OCI-LY7 (cell line): ENCODE measurements at places on chromosomes 7 and 10. TPM values are rescaled to one million over a fixed set of nuclear protein-coding genes. Genes with fewer than 3 reads are reported as not detected.

DNA sequence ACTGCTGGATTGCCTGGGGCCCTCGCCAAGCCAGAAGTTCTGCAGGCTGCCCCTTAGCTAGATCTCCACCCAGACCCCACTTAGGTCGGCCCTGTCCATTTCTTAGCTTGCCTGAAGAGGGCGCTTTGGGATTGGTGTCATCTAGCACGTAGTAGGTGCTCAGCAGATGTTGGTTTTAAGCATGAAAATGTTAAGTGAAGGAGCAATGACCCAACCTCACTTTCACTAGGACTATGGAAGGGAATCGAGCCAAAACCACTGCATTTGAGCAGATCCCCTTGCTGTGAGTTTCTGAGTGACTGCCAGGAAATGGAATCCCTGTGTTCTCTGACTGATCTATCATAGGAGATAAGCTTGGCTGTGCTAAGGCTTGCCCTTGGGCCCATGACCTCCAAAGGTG lies 131.7 kb upstream of the EEPD1 start:
- peak; percentile 19 for DNase-seq

GRCh38 chr10:64112701-64113355 lies 591.6 kb downstream of the REEP3 start:
- DNase-seq = no peak

- DNase-seq = no peak
Observed at GRCh38 chr10:97685395-97685958, 1.6 kb downstream of the AVPI1 start.

DNA sequence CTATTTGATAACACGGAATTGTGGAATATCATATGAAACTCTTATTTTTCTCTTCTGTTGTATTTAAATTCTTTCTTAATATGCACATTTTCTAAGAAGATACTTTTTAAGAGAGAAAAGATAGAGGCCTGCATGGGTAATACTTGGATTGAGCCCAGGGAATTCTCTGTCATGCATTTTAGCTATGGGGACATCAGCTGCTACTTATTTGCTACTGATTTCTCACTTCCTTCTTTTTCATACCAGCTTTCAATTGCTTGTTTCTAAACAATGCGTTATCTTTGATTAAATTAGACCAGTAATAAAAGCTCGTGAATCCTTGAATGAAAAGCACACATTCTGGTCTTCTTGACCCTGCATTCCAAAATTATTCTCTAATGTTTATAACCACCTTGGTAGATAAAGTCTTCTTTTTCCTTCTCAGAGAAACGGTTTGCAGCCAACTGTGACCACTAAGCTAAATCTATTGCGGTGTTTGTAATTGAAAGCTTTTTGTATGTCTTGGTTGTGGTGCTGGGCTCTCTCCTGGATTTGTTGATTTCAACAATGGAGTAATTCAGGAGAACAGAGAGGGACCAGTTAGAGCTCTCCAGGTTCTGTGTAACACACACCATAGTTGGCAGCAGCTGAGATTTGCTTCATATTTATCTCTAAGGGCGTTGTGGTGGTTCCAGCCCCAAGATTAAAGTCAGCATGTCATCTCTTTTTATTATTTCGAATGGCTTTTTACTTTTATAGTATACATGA lies 139.3 kb downstream of the PPP1R9A start:
- no peak for DNase-seq

DNA sequence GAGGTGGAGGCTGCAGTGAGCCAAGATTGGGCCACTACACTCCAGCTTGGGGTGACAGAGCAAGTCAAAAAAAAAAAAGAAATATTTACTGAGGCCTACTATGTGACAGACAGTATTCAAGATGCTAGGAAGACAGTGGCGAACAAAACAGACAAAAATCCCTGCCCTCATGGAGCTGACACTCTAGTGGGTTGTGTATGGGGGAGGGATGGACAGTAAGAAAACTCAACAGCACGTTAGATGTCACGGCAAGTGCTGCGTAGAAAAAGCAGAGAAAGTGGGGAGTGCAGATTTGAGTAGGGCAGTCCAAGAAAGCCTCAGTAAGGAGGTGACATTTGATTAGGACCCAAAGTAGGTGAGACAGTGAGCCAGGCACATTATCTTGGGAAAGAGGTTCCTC lies 10.1 kb downstream of the CAMK2G start:
- no peak for DNase-seq

- no peak for DNase-seq
Observed at GRCh38 chr10:126455036-126455765, 66.9 kb upstream of the ADAM12 start.

Gene AVL9
- total RNA-seq = 49.5 and 54.9 TPM in 2 replicates

Gene ADGRA1
- not detected in 2 replicates for total RNA-seq

Gene ITGA8
- not detected in 2 replicates for total RNA-seq

DNA sequence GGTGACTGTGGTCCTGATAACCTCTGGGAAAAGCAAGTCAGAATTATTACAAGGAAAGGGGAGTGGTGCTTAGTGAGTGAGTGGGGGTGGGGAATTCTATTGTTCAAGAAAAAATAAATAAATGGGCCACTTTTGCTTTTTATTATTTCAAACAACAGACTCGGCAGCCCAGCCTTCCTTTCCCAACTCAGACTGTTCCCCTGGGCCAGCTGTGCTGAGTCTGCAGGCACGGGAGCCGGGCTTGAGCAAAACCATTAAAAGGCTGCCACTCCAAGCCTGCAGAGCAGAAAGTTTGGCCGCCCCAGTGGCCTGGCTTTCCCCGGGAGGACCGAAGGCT lies 90.0 kb downstream of the PLXNA4 start:
- no peak for DNase-seq

DNA sequence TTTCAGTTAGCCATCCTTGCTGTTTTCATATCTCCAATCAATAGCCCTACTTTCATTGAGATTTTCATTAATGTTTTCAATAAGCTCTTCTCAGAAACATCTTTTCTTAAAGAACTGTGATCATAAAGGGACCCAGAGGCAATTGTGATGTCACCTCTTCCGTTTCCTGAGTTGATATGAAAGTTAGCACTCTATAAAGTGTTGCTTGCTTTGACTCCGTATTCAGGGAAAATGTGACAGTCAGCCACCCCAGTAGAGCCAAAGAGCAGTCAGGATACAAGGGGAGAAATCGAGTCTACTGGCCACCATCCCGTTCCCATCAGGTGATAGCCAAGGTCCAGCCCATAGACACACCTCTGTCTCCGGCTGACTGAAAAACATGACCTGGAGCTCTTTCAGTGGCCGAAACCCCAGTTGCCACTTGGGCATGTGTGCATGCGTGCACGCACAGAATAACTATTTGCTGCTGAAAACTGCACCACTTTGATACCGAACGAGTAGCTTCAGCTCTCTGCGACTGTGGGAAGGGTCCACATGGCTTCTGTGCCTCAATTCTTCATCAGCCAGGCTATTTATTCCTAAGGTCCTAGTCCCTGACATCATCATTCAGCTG lies 291.4 kb downstream of the USP6NL start:
- no peak for DNase-seq

DNA sequence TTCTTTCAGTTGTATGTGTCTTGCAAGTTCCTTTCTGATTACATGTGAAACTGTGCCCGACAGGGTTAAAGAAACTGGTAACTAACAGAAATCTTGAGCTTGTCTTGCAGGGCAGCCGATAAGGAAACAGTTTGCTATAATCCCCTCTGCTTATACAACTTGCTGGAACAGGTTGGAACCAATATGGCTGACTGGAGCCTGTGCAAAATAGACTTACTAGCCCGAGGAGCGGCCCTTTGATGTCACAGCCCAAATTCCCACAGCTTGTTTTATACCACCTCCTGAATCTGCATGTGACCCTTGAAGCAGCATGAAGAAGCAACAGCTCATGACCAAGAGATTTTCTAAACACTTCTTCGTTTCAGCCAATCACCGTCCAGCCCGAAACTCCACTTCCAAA lies 3.3 kb upstream of the YKT6 start:
- no peak for DNase-seq

- DNase-seq = no peak
Observed at GRCh38 chr10:97321032-97321803, 2.1 kb downstream of the FRAT1 start.

GRCh38 chr10:112689327-112690072 lies 242.5 kb downstream of the VTI1A start:
- no peak for DNase-seq

- no peak for DNase-seq
Observed at GRCh38 chr7:94294471-94295131, 100.1 kb upstream of the COL1A2 start.

DNA sequence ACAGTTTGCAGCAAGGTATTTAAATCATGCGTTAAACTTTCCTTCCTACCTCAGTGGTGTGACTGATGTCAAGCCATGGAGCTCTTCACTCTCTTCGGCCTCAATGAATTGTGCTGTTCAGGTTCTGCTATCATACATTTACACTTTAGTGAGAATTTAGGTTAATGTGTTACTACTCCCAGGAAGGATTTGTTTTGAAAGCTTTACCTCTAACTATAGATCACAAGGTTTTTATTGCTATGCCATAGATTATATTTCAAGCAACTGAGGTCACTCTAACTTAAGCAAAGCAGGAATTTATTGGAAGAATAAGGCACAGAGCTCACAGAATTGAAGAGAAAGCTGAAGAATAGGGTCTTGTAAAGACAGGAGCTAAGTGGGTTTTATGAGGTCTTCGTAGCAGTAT lies 11.0 kb upstream of the ADD3 start:
- no peak for DNase-seq

GRCh38 chr10:97323501-97323900 lies 4.4 kb downstream of the FRAT1 start:
- no peak for DNase-seq

- DNase-seq = no peak
Observed at GRCh38 chr10:23060918-23061317, 34.5 kb upstream of the MSRB2 start.

Gene GIMAP4
- total RNA-seq = not detected in 2 replicates

- no peak for DNase-seq
Observed at GRCh38 chr10:79053081-79053434, 15.7 kb upstream of the ZMIZ1 start.

DNA sequence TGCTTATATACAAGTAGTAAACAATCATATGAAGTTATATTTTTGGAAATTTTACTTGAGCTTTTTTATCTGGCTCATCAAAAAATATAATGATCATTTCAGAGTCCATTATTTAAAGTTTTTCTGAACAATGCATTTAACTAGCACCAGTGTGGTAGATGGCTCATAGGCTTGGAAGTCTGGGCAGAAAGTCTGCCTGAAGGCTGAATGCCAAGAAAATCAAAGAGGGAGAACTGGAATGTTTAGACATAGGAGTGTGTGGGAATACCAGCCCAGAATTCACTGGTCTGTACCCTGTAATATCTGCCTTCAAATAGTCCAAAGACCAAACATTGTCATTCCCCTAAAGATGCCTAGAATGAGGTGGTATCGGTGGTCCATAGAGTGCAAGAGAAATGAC lies 40.3 kb upstream of the ANK3 start:
- DNase-seq = no peak

DNA sequence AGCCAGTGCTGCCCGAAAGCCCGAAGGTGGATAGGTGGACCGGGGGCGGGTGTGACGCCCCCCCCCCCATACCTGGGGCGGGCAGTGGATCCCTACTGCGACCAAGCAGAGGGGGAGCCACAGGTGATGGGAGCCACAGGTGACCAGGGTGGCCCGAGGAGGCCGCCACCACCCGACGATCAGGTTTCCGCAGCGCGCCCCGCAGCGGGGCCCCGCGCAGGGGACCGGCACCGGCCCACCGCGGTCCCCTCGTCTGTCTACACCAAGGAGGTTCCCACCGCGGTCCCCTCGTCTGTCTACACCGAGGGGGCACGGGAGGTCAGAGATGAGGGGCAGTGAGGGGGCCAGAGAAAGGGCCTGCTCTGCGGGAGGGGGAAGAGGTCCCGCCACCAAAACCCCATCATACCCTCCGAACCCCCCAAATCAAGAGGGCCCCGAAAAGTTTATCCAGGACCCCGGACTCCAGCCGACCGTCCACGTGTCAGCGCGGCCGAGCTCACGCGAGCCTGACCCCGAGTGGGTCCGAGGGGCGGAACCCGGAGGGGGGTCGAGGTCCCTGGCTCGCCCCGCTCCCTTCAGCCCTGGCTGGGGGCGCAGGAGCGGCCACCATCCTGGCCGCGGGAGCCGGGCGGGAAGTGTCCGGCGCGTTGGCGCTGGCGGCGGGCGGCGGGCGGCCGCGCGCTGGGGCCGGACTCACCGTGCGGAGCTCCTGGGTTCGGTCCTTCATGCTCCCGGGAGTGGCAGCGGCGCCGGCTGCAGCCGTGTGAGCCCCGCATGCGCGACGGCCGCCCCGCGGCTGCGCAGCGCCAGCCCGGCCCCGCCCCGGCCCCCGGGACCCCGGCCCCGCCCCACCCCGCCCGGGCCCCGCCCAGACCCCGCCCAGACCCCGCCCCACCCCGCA lies at the start of gene STX1A:
TSS of gene STX1A (minus strand) at position 765 of the 901 bp plus-strand sequence. CDS start at position 727, 38 bp downstream.
- peak; percentile 83 for DNase-seq

DNA sequence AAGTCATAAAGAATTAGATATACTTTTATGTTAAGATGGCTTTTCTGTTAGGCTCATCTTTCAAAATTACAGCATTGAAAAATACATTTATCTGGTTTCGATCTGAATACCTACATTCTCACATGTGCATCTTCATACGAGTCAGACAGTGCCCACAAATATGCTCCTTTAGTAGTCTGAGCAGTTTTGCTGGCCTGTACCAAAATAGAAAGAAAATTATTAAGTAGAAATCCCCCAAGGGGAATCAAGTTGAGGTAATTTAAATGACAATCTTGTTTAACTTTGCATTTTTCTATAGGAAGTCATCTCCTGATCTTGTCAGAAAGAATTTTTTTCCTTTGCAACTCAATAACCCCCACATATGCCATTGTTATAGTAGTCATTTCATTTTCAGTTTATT lies 287.4 kb upstream of the SEMA3D start:
- no peak for DNase-seq

GRCh38 chr7:63067897-63068585 lies 930.6 kb upstream of the ZNF722 start:
- DNase-seq = no peak

- no peak for DNase-seq
Observed at GRCh38 chr10:127997937-127998336, 91.0 kb downstream of the PTPRE start.

DNA sequence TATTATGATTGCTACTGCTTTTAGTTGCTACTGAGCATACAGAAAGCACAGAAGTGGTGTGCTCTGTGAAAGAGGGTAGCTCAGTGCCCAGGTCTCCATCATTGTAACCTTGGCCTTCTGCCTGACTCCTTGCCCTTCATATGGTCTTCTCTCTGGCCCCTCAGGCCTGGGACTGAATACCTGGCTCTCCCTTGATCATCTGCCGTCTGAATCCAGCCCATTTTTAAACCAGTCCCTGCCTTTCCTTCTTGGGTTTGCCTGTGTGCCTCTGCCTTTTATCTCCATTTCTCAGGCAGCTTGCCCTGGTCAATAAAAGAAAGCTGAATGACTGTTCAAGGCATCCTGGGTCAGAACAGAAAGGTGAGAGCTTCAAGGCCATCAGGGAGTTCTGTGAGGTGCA lies 109.1 kb upstream of the ZNF438 start:
- DNase-seq = no peak

Gene OR2A42
- total RNA-seq = not detected in 2 replicates
